ENCODE measurements at places on chromosomes 1 and 21.

DNA sequence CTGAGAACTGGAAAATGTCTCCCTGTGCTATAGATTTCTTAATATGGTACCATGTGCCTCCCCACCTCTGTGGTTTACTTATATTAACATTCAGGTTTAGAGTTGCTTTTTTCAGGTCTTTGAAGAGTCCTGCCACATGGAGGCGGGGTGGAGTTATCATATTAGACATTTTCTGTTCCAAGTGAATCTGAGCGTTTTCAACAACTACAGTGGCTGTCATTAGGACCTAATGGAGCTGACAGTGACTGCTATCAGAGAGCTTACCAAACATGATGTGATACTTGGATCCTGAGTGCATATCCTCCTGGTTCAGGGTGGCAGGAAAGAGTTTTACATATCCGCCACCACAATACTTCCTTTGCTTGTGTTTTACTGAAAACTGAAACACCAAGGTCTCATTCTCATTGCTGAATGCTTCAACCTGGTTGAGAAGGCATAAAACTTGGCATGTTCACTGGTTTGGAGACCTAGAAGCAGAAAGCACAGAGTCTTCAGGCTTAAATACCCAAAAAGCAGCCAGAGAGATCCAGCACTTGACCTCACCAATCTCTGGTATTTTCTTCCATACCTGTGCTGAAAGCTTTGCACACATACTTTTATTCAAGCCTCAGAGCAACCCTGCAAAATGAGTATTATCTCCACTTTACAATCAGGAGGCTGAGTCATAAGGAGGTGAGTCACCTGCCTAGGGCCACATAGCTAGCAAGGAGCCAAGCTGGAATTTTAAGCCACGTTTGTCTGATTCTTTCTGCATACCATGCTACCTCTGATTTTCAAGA is 47.4 kb upstream of the OSBPL9 start:
- DNase-seq, result no peak

DNA sequence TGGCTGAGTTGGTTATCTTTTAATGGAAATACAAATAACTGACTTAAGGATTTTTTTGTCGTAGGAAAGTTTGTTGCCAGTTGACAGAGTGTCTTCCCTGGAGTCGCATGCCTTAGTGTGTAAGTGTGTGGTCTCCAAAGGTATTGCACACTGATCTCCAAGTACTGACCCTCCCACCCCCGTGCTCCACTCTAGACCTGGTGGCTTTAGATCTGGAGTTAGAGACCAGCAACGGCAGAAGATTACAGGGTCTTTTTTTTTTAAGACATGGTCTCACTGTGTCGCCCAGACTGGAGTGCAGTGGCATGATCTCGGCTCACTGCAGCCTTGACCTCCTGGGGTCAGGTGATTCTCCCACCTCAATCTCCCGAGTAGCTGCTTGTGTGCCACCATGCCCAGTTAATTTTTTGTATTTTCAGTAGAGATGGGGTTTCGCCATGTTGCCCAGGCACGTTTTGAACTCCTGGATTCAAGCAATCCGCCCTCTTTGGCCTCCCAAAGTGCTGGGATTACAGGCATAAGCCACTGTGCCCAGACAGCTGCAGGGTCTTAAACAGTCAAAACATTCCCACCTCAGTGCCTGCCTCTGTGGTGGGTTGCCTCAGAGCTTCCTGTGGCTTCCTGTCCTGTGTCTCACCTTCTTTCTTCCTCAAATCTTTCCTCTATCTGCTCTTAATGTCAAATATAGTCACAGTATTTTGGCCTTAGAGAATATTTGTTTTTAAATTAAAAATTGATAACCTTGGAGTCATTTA is 6.9 kb downstream of the TRAPPC10 start:
- no peak for DNase-seq

DNA sequence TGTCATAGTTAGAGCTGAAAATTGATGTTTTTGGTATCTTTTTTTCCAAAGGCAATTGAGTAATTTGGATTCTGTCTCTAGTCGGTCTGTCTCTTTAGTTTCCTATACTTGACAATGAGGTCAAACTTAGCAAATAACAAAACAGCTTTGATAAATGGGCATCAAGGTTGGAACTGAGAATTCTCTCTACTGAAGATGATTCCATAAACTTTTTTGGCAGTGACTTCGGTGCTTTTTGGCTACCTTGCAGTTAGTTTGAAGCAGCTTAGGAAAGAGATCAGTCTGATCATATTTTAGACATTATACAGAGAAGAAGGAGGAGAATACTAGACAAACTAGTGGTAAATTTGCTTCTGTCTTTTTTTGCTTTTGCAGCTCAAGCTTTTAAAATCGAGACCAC is 559 bp downstream of the VCAM1 start:
- no peak for DNase-seq

- no peak for DNase-seq
Measured at GRCh38 chr1:37475380-37476086, 1.2 kb downstream of the ZC3H12A start.
